Stimulated activated CD8-positive, alpha-beta memory T cell treated with anti-CD3 and anti-CD28 coated beads, Interleukin-15, amount 100 ng/mL, for 24 hours (primary cell): ENCODE measurements at places on chromosomes 7 and 10.

DNA sequence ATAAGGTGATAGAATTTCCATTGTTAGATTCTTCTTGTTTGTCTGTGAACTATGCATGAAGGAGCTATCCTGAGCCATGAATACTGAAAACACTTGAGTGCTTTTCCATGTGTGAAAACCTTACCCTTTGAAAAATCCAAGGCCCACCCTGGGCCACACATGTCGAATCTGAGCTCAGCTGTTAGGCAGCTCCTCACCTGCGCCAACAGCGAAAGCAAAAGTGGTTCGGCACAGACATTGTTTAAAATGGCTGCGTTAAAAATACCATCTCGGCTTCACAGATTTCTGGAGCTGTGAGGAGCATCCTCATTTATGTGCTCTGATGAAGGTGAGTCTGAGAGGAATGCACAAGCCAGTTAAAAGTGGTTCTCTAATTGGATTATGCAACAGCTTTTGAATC is 137.7 kb downstream of the NEUROD6 start:
- DNase-seq: no peak

DNA sequence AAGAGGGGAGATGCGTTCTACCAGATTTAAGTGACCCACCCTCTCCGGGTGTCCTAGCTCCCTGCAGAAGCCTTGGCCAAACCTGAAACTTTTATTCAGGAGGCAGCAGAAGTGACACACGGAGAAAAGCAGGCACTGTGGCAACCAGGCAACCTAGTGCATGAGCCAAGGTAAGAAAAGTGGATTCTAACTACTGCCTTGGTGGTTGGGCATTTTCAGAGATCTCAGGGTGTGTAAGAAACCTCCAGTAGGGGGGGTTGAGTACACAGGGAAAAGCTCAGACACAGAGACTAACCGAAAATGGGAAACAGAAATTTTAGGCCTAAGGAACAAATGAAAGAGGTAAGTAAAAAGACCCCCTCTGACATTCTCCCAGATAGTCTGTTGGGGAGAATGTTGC is 645.7 kb downstream of the ANKRD7 start:
- DNase-seq: no peak

DNA sequence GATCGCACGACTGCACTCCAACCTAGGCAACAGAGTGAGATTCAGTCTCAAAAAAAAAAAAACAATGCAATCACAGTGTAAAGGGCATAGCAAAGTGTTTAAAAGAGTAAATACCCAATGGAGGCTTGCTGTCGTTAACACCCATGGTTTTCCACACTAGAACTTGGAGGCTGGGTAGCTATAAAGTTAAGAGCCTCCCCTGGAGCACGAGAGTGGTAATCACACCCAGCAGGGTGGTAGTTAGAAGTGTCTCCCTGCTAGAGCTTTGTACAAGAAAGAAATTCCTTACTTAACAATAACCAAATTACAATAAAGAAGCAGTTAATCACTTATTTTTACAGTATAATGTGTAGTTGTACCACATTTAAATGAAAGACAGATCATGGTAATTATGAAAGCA is 1078.9 kb downstream of the NRG3 start:
- no peak for DNase-seq

DNA sequence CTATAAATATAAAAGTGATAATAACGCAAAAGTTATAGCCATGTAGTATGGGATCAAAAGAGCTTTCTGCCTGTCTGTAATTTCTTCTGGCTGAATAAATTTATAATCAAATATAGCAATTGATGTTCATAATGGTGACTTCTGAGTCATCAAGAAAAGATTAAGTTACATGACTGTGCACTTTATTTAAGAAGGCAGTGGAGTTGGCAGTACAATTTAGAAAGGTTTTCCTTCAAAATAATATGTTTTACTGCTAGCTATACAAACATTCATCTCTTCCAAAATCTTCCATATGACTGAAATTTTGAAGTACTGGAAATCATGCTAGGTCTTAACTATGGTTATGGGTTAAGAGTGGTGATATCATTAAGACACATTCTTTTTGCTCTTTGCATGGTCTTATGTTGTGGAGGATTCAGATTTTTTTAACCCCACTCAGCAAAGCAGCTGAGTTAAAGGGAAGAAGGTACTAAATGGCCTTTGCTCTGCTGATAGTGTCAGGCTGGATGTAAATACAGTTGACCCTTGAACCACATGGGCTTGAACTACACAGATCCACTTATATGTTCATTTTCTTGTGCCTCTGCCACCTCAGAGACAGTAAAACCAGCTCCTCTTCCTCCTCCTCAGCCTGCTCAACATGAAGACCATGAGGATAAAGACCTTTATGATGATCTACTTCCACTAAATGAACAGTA is 323.6 kb downstream of the BBS9 start:
- no peak for DNase-seq

DNA sequence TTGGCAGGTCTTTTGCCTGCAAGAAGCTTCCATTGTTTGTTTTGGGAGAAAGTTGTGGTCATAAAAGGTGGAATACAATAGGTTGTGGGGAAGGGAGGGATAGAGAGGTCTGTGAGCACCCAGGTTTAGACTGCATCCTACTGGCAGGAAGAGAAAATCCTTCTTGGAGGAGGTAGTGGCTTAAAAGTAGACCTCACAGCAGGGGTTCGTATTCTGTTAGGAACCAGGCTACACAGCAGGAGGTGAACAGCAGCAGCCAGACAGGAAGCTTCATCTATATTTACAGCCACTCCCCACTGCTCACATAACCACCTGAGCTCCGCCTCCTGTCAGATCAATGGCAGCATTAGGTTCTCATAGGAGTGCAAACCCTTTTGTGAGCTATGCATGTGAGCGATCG is 245.3 kb downstream of the NSUN6 start:
- no peak for DNase-seq

DNA sequence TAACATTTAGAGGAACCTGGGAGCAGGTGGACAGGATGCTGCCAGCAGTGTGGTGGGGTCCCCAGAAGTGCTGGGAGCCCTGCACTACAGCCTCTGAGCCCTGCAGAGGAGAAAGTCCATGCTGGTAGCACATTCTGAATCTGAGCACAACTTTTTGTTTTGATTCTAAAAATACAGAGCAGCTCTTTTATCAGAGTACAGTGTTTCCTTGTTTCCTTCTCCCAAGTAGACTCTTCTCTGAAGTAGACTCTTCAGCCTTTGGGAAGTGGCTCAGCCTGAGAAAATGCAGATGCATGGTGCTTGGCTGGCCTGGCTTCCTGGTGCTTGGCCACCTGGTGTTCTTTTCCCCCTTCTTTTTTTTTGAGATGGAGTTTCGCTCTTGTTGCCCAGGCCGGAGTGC is 9.1 kb downstream of the ADCY1 start:
- no peak for DNase-seq

DNA sequence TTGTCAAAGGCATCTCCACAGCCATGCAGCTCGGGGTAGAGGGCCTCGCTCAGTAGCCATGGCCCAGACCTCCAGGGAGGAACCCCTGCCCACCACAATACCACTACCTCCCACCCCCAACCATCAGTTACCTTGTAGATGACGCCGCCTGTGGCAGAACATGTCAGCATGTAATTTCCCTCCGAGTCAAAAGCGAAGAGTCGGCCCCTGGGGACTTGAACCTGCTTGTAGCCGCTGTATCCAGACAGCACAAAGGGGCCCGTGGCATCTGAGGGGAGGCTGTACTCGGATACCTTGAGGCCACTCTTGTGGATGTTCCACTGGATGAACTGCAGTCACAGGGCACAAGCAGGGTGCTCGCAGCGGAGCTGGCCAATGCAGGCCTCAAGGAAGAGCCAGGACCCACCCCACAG is 16.3 kb upstream of the CYREN start:
- no peak for DNase-seq

DNA sequence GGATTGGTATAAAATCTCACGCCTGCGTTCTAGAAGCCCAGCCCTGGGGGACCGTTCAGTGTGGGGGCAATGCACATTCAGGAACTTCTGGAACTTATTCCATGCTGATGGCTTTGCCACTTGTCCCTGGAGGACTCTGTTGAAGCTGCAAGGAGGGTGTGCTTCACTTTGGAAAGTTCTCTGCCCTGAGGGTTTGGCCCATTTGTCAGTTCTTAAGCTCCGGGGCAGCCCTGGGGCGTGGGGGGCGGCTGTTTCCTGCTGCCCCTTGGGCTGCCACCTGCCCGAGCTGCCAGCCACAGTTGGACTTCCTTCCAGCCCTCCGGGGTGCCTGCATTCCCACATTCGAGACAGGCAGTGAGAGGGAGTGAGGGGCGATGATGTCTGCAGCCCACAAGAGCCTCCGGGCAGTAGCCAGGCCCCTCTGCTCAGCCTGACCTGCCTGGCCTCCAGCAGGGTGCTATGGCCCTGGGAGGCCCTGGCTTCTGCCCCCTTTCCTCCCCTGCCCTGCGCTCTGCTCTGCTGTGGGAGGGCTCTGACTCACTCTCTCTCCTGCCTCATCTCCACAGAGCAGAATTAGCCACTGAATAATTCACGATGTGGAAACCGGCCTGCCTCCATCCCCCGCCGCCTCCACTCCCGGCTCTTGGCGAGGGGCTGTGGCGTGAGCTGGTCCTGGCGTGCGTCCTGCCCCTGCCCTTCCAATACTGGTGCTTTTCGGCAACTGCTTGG is 1.9 kb downstream of the TTYH3 start:
- DNase-seq: no peak

- DNase-seq: no peak
These were observed 90.2 kb downstream of the GPR85 start for GRCh38 chr7:112996331-112996871.

DNA sequence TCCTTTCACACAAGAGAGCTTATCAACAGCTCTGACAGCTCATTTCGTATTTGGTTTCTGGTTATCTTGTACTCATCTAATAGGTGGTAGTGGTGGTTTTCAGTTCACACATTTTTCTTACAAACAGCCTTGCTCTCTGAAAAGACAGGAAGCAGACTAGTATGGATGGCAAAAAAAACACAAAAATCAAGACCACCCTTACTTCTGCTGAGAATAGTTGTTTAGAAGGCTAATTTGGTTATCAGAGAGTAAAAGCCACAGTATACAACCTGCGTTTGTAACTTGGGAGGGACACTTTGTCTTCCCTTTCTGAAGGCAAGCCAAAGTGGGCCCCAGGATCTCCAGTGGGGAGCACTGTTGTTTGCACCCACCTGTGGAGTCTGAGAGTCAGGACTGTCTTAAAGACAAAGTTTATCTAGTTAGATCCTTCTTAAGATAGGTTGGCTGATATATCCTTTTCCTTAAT is 68.0 kb downstream of the PIP4K2A start:
- DNase-seq: no peak

DNA sequence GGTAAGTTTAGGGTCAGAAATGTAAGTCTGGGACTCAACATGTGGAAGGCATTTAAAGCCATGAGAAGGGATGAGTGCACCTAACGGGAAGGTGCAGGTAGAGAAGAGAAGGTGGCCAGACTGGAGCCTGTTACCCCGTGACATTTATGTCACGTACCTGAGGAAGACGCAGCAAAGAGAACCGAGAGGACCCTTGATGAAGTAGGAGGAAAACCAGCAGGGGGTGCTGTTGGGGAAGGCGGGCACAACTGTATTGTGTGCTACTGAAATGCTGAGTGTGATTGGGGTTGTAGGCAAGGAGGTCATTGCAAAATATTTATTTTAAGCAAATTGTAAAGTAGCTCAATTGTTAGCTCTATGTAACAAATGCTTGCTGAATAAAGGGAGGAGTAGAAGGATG is 338.2 kb upstream of the PRKCQ start:
- peak; percentile 49 for DNase-seq

GRCh38 chr7:41006306-41006995 is 696.4 kb downstream of the INHBA start:
- no peak for DNase-seq

DNA sequence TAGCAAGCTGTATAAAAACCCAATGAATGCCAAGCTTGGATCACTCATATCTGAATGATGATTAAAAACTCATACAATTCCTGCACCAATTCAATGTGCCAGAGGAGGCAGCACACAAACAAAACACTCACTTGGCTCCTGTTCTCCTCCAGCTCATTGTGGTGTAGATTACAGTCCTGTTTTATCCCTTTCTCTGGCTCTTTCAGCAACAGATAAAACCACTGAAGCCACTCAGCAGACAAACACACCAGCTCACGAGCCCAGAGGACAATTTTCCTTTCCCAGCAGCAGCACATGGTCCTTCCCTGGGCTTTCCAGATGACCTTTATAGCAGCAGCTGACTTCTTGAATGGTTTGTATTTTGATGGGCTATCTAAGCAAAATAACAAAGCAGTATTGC is 107.3 kb upstream of the STARD3NL start:
- DNase-seq: no peak

- no peak for DNase-seq
These were observed 19.1 kb downstream of the PLCE1 start for GRCh38 chr10:94012834-94013233.

DNA sequence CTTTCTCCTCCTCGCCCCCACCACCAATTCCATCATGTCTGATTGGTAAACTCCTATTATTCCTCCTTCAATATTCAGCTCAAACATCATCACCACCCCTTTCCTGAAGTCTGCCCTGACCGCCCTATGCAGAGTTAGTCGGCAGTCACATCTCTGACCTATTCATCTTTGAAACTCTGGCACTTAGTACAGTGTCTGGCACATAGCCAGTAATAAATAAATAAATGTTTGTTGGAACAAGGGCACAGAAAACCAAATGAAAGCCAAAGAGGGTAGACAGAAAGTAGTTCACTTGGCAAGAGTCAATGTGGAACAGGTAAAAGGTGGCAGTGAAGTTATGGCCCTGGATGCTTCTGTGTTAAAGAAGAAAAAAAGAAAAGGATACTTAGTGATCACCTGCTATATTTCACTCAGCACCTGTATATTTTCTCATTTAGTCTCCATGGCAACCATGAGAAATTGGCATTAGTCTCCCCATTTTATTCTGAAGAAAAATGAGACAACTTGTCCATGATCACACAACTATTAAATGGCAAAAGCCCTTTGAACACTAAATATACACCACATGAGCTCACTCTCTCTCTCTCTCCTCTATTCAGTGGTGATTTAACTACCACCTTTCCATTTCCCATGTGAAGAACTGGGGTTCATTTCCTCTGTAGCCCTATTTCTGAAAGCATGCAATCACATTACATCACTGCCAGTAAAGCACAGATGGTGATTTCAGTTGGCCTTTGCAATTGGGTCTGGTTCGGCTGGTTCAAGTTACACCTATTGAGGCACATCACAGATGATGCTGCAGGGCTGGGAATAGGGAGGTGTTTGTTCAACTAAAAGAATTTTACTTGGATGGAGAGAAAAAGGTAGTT is 25.3 kb downstream of the CHCHD3 start:
- DNase-seq: no peak

DNA sequence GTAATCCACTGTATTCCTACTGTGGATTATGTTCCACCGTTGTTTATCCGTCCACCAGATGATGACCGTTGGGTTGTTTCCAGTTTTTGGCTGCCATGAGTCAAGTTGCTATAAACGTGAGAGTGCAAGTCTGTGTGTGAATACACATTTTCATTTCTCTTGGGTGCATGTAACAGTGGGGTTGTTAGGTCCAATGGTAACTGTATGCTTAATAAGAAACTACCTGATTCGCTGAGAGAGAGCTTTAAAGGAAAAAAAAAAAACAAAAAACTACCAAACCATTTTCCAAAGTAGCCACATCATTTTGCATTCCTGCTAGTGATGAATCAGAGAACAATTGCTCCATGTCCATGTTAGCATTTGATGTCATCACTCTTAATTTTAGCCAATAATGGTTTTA is 15.9 kb downstream of the UBN2 start:
- no peak for DNase-seq
